Anterior cingulate cortex (tissue), 58 donors: ENCODE measurements at places on chromosomes 5 and 9.

DNA sequence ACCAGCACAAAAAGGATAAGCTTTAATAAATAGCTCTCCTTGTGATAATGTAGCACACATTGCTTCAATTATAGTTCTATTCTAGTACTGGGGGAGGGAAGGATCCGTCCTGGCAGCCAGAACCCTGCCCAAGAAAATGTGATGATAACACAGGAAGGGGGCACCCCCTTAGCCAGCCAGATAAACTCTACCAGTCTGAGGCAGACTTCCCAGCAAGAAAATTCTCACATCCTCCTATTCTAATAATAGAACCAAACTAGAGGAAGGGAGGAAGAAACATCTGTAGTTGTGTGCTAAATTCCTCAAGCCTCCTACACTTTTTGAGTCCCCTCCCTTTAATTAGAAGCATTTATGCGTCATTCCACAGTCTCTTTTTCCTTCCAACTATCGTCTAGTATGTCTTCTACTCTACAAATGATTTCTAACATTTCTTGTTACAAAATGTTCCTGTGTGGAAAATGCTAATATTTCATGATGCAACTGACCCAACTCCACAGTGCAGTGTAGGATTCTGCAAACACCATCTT, 261.0 kb downstream of the SEMA5A start:
- no peak for DNase-seq

DNA sequence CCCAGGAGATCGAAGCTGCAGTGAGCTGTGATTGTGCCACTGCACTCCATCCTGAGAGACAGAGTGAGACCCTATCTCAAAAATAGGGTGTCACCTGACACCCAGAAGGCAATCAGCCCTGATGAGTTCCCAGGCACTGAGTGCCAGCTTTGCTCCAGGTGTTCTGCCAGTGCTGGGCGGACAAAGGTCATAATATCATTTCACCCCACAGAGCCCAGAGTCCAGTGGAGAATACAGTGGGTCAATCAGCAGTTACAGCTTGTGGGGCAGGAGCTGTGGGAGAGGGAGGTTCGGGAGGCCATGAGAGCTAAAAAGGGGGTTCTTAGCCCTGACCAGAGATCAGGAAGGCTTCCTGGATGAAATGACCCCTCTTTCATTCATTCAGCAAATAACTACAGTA, 24.4 kb upstream of the SH3RF2 start:
- DNase-seq, result no peak

GRCh38 chr9:93655621-93656425, 79.4 kb downstream of the PHF2 start:
- no peak for DNase-seq

- no peak for DNase-seq
Measured at GRCh38 chr5:11449217-11449616, 455.0 kb downstream of the CTNND2 start.

- DNase-seq, result no peak
Measured at GRCh38 chr9:105661011-105661410, 1.2 kb upstream of the TAL2 start.

DNA sequence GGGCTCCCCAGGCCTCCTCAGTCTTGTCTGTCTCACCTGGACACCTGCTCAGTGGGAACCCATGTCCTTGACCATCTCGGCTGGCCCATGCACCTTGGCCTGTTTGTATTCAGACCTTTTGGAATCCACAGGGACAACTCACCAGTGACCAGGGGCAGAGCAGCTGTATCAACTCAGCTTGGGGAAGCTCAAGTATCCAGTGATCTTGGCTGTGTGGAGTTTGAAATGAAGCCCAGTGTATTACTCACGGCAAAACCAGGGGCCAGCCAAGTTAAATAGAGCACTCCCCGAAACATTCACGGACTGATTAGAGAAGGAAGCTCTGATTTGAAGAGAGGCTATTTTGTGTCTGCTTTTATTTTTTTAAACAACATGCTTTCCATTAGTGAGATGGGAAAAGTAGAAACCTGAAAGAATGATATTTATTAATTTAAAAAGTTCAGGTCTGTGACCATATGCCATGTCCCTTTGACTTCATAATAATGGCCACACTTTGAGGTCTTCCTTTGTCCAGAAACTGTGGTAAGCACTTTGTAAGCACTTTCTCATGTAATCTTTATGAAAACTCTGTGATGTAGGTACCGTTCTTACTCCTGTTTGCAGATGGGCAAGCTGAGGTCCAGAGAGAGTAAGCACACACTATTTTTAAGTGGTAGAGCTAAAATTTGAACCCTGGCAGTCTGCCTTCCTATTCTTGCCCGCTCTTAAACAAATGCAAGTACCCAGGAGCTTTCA, 656.5 kb downstream of the BNC2 start:
- no peak for DNase-seq

- DNase-seq, result no peak
Measured at GRCh38 chr9:134844821-134845220, 35.8 kb upstream of the FCN2 start.

- no peak for DNase-seq
Measured at GRCh38 chr9:94847486-94847885, 121.0 kb downstream of the AOPEP start.

- DNase-seq, result no peak
Measured at GRCh38 chr5:41754857-41755256, 115.4 kb downstream of the OXCT1 start.

GRCh38 chr5:102130890-102131289, 165.2 kb downstream of the SLCO4C1 start:
- no peak for DNase-seq

DNA sequence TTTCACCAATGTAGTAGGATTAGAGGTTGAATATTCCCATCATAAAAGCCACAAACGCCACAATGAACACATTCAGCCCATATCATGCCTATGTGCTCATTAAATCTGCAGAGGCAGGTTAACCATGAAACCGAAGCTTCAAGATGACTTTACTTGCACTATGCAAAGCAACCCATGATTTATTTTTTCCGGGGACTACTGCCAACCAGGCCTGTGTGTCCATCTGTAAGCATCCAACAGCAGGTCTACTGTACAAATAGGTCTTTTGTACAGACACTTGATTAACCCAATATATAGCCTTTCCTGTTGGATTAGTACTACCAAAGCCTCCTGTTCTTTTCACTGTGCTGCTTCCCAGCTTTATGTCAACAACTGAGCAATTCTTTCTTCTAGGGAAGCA, 104.9 kb upstream of the CDH10 start:
- no peak for DNase-seq

GRCh38 chr5:147346006-147346561, 111.3 kb downstream of the STK32A start:
- DNase-seq, result no peak

GRCh38 chr9:131366761-131367401, 27.0 kb upstream of the PRRC2B start:
- no peak for DNase-seq

DNA sequence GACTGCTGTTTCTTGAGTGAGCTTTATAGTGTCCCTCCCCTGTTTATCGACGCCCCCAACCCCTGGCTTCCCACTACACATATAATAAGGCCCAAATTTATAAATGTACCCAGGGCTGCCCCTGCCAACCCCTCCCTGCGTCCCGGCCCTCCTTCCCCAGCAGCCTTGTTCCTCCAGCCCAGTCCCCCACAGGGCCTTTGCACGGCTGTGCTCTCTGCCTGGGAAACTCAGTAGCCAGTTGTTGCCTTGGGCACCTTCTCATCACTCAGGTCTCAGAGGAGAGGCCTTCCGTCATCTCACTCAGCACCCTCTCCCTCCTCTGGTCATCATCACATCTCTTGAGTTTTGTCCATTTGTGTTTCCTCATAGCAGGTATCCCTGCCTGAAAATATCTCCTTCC, 15.8 kb upstream of the UNC5A start:
- no peak for DNase-seq

- DNase-seq, result peak; percentile 50
Measured at GRCh38 chr5:93579692-93580062, 1.3 kb downstream of the NR2F1-AS1 start.

GRCh38 chr5:158938200-158938599, 161.5 kb downstream of the EBF1 start:
- no peak for DNase-seq

DNA sequence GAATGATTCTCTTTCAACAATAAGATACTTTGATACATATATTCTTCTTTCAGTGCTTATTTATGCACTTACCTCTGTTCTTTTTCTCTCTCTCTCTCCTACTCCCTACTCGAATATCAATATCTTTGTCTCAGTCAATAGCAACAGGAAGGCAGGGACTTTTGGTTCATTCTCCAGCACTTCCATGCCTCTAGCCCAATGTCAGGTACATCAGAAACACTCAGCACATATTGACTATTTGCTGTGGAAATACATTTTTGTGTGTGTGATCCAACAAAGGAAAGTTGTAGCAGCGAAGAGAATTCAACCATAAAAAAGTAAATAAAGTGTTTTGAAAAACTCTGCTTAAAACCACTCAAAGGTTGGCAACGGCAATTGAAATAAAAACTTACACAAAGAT, 12.6 kb downstream of the DIRAS2 start:
- DNase-seq, result no peak

DNA sequence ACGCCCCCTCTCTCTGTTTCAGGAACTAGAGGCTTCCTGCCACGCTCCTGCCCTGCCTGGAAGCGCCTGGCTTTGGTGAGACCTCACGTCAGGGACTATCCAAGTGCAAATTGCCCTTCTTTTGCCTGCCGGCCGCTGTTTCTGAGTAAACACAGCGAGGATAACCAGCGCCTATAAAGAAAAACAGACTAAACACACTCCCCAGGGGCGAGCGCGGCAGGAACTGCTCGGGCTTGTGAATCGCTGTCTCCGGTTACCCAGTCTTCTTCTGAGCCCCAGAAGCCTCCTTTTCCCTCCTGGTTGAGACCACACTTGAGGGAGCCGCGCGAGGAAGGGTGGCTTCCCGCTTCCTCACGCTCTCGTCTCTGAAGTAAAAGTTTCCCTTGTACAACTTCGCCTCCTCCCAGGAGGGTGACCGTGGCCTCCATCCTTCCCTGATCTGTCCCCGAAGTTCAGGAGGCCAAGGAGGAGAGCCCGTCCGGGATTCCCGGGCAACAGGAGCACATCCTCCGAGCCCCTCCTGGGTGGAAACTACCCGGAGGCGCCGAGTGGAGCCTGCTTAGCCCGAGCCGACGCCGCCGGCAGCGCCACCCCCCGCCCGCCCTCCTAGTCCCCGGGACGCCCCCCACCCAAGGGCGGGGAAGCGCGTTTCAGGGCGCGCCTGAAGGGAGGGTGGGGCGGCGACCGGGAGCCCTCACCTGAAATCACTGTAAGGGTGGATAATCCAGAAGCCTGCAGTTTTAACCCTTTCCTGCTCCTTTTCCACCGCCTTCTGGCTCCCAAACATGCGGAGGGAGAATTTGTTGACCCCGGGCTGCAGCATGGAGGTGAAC, 993 bp downstream of the HCN1 start:
- DNase-seq, result no peak

GRCh38 chr9:81619353-81620001, 69.9 kb downstream of the TLE1 start:
- no peak for DNase-seq

GRCh38 chr9:26216702-26217101, 538.5 kb upstream of the TUSC1 start:
- no peak for DNase-seq

DNA sequence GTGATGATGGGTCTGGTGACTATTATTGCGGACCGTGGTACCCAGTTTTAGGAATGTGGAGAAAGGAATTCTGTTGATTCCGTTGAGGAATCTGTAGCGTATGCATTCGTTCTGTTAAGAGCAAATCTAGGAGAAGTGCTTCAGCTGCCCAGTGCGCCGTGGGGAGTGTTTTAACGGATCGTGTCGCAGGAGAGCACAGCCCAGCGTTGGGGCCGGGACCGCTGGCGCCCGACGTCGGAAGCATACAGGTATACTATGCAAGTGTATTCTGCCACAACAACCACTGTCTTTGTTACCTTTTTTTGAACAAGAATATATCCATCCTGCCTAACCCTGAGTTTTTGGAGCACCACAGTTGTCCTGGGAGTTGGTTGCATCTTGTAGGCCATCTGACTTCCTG, 42.7 kb downstream of the TENT4A start:
- DNase-seq, result no peak

DNA sequence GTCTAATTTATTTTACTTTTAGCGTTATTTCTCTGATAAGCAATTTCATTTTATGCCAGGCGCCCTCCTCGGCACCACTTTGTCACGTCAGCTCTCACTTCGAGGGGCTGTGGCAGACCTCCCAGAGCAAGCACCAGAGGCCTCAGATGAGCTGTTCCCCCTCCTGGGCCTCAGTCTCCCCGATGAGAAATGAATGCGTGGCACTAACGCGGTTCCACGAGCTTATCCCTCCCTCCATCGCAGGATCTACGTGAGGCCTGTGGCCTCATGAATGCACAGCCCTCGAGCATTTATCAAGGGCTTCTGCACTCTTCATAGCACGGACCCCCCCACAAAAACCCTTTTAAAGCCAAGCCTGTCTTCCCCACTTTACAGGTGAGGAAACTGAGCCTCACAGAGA, 205.2 kb downstream of the CDK5RAP2 start:
- no peak for DNase-seq

DNA sequence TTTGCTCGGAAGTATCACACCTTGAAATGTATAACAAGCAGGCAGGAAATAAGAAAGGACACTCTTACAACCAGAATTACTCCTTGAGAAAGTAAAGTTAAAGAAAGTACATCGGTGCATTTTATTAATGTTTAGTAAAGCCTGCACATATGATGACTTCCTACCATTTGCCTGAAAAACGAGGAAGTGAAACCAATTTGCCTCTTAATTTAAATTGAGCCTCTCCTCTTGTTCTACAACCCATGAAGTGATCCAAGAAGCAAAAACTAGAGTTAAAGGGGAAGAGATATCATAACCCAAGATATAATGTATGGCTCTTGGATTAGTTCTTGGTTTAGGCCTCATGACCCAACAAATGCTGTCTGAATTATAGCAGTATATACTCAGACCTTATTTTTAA, 95.6 kb downstream of the GNAQ start:
- DNase-seq, result no peak
